DMS79 treated with DMSO at 0.1 percent for 48 hours (cell line): ENCODE measurements at places on chromosomes 11 and 22.

GRCh38 chr11:3074912-3075589 is 17.8 kb upstream of the CARS1 start:
- DNase-seq: peak; percentile 65

DNA sequence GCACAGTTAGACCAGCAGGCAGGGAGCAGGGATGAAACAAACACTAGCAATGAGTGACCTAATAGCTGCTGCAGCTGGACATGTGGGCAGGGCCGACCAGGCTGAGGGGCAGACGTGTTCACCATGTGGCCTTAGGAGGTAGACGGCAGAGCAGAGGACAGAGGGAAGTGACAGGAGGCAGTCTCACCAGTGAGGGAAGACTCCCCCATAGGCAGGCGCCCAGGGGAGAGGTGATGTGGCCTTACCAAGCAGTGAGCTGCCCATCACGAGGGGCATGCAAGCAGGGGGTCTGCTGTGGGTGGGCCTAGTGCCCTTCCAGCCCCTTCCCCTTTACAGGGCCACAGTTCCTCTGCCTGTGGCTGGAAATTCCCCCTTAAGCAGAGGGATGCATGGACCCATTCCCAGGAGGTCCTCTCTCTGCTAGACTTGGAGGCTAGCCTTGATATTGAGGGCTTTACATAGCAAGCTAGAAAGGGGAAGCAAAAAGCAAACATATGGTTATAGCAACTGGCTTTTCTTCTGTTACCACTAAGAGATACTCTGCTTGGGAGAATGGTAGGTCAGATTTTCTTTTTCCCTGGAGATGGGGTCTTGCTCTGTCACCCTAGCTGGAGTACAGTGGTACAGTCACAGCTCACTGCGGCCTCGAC is 67.6 kb downstream of the MPPED1 start:
- DNase-seq: no peak

- no peak for DNase-seq
These were observed 11.4 kb upstream of the APOL3 start for GRCh38 chr22:36171941-36172340.

- DNase-seq: peak; percentile 46
These were observed 5.5 kb downstream of the PRSS23 start for GRCh38 chr11:86805873-86806310.

DNA sequence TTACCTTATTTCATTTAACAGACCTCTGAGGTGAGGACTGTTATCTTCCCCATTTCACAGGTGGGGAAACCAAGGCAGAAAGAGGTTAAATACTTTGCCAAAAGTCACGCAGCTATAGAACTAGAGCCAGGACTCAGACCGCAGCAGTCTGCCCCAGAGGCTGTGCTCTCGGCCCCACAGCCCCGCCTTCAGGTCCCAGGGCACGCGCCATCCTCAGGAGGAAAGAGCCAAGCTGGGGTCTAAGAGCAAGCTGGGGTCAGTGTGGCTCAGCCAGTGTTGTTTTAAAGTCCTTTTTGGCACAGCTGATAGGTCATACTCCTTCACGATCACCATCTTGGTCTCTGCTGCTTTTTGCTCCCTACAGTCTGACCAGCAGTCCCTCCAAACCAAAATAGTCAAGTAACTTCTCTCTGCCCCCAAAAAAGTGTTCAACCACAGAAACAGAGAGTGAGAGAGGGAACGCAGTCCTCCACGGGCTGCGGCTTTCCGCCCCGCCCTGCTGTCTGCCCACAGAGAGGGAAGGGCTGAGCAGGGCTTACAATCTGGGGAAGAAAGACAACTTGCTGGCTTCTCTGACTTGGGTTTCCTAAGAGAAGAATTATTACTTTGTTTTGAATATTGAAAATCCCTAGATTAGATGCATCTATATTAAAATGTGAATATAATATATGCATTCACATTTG is 137.2 kb upstream of the OPCML start:
- no peak for DNase-seq

DNA sequence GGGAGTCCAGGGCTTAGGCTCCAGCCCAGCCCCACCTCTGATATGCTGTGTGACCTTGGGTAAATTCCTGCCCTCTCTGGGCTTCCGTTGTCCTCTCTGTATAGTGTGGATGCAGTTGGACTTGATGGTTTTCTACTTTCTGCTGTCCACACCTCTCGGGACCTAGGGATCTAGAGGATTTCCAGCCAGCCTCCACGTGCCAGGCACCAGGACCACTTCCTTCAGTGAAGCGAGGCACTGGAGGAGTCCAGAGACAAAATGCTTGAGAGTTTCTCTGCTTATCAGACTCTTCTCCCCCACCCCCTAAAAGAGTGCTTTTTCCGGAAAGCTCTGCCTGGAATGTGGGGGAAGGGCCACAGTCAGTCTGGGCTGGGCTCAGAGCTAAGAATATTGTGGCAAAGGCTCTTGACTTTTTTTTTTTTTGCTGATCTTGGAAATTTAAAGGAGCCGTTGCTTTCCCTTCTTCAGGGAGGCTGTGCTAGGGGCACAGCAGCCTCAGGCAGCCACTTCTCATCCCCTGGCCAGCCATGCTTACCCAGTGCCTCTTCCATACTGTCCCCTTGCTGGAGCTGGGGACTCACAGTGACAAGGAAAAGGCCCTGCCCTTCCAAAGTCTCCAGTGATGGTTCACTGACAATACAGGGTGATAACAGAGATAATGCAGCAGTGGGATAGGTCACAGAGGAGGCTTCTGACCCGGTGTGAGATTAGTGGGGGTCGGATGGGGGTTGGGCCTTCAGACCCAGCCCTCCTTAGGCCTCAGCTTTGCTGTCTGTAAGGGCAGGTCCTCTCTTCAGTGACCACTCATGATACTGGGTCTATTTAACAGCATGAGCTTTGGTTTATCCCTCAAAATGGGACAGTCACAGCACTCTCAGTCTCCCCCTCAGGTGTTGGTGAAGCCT is 2.9 kb upstream of the SERPINH1 start:
- DNase-seq: peak; percentile 29

DNA sequence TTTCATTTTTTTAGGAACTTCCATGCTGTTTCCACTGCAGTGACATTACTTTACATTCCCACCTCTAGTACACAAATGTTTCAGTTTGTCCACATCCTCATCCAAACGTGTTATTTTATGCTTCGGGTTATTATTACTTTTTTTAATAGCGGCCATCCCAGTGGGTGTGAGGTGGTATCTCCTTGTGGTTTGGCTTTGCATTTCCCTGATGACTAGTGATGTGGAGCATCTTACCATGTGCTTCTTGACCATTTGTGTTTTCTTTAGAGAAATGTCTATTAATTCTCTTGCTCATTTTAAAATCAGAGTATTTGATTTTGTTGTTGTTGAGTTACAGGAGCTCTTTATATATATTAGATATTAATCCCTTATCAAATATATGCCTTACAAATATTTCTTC is 70.3 kb upstream of the ANO1 start:
- DNase-seq: no peak

- DNase-seq: no peak
These were observed 129.8 kb upstream of the SERPIND1 start for GRCh38 chr22:20644071-20644642.

GRCh38 chr22:43164636-43165035 is 13.3 kb downstream of the TSPO start:
- no peak for DNase-seq

DNA sequence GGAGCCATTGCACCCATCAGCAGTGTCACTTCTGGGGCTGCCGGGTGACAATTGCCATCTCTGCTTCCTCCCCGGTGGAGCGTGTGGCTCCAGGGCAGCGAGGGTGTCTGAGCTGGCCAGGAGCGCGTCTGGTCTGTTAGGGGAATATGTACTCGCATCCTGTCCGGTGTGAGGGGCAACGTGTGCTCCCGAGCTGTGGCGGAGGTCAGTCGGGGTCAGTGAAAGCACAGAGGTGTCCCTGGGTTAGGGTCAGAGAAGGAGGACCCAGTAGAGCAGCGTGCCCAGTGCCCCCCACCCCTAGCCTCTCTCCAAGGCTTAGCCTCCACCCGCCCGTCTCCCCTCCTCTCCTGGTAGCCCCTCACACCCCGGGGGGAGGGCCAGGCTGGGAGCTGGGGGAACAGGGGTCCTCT is 1.5 kb downstream of the CLCF1 start:
- no peak for DNase-seq

GRCh38 chr11:74468058-74468457 is 709 bp upstream of the KCNE3 start:
- no peak for DNase-seq

GRCh38 chr22:42637555-42637954 is 2.8 kb downstream of the ATP5MGL start:
- no peak for DNase-seq

DNA sequence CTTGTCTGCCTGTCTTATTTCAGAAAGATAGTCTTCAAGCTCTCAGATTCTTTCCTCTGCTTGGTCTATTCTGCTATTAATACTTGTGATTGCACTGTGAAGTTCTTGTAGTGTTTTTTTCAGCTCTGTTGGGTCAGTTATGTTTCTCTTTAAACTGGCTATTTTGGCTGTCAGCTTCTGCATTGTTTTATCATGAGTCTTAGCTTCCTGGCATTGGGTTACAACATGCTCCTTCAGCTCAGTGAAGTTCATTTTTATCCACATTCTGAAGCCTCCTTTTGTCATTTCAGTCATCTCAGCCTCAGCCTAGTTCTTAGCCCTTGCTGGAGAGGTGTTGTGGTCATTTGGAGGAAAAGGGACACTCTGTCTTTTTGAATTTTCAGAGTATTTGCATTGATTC is 15.5 kb upstream of the DEPDC7 start:
- DNase-seq: no peak

GRCh38 chr22:29071261-29072045 is 1.4 kb upstream of the KREMEN1 start:
- DNase-seq: no peak

- DNase-seq: no peak
These were observed 336.7 kb downstream of the DDX10 start for GRCh38 chr11:109001585-109001984.

GRCh38 chr11:47044119-47044518 is 107.6 kb downstream of the CSTPP1 start:
- no peak for DNase-seq

DNA sequence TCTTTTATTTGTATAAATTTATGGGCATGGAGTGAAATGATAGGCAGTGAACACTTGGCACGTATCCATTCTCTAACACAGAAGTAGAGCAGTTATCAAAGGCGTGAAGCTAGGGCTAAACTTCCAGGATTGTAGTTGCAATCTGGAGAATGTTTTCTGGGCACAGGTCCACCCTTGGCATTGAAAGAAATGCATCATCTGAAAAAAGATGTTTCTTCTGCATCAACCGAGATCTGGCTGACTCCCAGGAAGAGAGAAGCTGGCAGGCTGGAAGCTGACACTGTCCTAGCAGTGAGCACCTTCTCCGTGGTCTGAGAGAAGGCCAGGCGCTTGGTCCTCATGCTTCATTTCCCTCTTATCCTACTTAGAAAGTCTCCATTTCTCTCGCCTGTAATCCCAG is 600.0 kb downstream of the BRD1 start:
- peak; percentile 5 for DNase-seq

- DNase-seq: no peak
These were observed 218.7 kb downstream of the FAM76B start for GRCh38 chr11:95570845-95571244.

GRCh38 chr11:92707173-92707619 is 262.3 kb upstream of the MTNR1B start:
- peak; percentile 100 for DNase-seq

- DNase-seq: peak; percentile 71
These were observed at the start of gene STK33 for GRCh38 chr11:8593935-8594909. STK33 (minus strand) TSS chr11:8594228; CDS start chr11:8474905, 119,323 bp downstream.

DNA sequence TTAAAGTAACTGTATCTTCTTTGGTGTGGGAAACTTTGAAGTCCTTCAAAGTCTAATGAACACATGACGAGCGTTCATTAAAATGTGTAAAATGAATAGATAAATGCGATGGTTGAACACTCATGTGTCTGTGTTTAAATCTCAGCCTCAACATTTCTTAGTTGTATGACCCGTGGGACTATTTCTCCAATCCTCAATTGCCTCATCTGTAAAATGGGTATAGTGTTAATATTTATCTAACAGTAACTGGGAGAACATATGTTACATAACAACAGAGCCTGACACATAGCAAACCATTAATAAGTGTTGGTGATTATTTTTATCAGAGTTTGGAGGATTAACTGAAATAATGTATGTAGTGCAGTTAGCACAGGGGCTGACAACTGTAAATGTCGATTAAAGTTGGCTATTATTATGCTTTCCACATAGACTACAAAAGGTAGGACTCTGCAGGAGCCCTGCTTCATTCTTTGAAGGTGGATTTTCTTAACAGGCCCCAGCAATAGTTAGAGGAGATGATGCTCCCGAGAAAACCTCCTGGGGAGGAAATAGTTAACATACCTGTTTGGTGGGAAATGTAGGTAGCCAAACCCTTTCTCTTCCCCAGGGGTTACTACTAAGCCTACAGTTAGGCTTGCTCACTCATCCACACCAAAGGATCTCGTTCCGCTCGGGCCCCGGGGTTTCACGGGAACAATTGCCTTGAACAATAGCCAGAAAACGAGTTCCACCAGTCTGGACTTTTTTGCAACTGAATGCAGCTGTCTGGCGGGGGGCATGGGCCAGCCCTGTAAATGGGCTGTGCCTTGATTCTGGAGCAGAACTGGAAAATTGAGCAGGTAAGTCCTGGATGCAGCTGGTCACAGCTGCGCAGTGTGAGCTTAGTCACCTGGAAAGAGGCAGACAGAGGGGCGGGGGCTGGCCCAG is 133.4 kb downstream of the DBX1 start:
- peak; percentile 94 for DNase-seq

DNA sequence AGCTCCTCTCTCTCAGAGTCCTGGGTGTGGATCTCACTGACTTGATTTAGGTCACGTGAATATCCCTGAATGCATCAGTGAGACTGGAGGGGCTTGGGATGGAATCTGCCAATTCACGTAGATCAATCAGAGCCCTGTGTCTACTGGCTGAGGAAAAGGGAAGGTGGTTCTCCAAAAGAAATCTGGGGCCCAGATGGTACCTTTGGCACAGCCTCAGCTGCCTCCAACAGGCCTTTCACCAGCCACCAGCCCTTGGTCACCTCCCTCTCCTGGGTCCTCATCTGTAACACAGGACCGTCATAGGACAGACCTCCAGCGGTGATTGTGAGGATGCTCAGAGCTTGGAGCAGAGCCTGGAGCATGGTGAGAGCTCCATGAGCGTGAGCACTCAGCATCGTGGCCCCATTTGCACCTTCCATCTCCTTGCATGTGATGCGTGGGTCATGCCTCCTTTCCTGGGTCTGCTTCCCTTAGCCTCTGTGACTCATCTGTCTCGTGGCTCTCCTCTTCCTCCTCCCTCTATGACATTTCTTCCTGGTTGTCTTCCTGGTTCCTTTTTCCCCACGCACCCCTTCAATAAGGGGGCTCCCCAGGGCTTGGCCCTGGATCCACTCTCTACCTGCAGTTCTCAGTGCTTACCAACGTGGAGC is 7.5 kb upstream of the MIEF1 start:
- DNase-seq: no peak

DNA sequence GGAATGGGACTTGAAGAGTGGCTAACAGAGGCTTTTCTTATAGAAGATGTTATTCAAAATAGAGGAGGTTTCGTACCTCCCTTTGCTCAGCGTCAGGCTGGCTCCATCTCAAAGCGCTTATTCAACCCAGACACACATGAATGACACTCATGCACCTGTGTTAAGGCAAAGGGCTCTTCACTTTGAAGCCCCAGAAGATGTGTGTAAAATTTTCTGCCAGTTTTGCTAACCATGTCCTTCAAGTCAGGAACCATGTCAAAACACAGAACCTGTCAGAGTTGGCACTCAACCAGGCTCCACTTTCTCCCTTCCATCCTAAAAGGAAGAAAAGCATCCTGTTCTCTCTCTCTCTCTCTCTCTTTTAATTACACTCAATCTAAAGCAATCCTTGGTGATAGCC is 352.8 kb upstream of the NARS2 start:
- DNase-seq: peak; percentile 72
